ENCODE measurements at places on chromosomes 5 and 9.

DNA sequence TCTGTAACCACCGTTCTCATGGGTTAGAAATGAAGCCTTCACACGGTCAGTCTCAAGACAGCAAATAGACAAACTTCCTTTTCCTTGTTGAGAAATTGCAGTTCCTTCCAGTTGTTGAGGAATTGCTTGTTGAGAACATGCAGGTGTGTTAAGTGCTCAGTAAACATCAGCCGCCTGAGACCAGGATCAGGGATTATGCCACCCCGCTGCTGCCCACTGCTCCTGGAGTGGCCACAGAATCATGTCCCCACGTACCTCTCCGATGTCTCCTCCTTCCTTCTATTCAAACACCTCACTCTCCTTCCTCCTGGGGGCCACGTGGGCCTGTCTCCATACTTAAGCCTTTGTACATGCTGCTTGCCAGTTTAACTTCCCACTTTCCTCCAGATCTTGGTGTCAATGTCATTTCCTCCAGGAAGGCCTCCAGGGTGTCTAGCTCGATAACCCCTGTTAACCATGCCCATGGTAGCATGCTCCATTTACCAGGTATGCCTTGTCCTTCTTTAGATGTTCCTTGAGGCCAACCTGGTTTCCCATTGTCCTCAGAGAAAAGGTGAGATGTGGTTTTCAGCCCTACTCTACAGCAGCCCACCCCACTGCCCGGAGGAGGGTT, 33.8 kb upstream of the RPL26L1 start:
- DNase-seq, result no peak

- DNase-seq, result peak; percentile 19
These were observed 347.6 kb downstream of the PTPRD start for GRCh38 chr9:10265153-10265631.

DNA sequence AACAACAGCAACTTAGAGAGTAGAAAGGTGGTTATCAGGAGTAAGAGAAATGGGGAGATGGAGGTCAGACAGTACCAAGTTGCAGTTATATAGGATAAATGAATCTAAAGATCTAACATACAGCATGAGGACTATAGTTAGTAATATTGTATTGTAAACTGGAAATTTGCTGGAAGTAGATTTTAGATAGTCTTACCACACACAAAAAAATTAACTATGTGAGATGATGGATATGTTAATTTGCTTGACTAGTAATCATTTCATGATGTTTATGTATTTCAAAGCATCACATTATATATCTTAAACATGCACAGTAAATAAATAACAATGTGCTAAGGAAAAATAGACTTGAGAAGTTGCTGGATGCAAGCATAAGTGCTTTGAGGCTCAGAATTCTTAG, 622.1 kb downstream of the CCDC171 start:
- DNase-seq, result no peak

DNA sequence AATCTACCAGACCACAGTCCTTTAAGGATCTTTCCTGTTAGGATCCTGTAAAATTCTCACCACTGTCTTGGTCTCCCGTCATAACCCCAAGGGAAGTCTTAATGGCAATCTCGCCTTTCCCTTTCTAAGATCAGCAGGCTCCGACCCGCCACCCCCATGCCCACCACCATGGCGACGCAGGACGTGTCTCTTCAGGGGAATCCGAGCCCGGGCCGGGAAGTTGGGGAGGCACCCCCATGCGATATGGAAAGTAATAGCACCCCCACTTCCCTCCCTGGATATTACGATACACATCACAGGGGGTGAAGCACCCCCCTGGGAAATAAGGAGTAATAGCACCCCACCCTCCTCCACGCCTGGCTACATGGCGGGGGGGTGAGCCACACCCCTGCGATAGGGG, 8.3 kb upstream of the STK32A start:
- no peak for DNase-seq

- DNase-seq, result no peak
These were observed 46.9 kb downstream of the VCAN start for GRCh38 chr5:83518319-83519061.

- DNase-seq, result no peak
These were observed 45.9 kb downstream of the NSD1 start for GRCh38 chr5:177179431-177179830.

DNA sequence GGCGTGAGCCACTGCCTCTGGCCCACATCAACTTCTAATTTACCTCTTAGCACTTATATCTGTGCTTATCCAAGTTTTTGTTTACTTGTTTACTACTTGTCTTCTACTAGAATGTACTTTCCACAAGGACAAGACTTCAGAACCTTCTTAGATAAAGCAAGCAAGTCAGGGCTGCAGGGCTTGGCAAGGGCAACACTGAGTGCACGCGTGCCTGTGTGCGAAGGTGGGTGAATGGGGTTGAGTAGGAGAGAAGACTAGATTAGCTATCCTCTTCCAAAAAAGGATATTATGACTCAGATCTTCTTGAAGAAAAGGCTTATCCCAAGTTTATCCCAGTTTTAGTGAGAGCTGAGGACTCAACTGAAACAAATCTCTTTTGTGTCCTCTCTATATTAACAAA, 19.3 kb downstream of the AK3 start:
- no peak for DNase-seq

- no peak for DNase-seq
These were observed 186.2 kb downstream of the SNX18 start for GRCh38 chr5:54703565-54704255.
